ENCODE measurements at places on chromosomes 11 and 22.

DNA sequence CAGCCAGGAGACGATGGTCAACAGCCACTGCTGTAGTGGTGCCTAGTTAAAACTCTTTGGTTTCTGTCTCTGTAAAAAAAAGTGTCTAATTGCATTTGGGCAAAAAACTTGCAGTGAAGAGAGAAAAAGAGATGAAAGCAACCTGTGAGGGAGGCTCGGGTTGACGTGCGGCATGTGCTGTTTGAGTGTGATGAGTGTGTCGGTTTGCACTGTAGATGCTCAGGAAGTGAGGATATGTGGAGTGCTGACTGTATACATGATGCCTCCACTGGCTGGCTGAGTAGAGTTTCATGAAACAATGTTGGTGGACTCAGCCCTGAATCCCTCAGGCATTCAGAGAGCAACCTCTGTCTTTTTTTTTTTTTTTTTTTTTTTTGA is 4.3 kb upstream of the DGCR6L start:
- no peak for DNase-seq

- no peak for DNase-seq
Observed at GRCh38 chr11:124514131-124514530, 29.3 kb downstream of the OR8B12 start.

DNA sequence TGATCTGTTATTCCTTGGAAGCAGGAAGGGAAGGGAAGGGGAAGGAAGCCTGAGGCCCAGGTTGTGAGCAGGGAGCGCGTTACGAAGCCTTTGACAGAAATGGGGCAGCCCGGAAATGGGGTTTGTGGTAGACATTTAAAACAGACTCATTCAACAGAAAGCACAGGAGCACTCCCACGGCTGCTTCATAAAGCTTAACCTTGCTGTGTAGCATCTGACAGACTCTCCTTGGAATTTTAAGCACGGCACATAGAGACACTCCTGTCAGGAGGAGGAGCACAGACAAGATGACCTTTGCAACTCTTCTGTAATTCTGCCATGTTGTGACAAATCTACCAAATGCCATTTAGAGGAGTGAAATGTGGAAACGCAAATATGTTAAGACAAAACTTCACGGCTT is 131.6 kb downstream of the FBXO7 start:
- no peak for DNase-seq

- DNase-seq, result no peak
Observed at GRCh38 chr22:49670456-49671330, 157.0 kb downstream of the BRD1 start.

DNA sequence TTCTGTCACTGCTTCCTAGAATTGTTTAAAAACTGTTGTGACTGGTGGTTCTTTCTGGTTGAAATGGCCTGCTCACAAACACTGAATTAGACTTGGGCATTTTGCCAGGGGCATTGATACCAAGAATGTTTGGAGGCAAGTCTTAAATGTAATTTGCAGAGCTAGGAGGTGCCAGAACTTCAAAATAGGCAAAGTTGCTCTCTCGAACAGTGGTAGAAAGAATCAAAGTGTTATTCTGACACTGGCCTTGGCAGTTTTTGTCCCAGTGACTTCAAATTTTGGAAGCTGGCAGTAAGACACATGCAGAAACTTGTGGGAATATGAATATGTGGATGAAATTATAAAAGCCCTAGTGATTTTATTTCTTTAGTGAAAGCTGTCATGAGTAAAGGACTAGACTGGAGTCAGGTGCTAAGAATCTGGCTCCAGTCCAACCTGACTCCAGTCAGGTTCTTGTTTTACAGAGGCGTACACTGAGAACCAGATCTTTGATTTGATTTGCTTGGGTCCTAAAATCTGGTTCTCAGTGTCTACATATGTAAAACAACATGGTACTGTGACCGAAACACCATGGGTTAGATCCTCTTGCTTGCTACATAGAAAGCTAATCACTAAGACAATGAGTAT is 20.9 kb downstream of the SVIP start:
- no peak for DNase-seq

- no peak for DNase-seq
Observed at GRCh38 chr11:111414267-111414931, 35.3 kb upstream of the POU2AF1 start.
